ENCODE measurements at places on chromosomes 4 and X. TPM values are rescaled to one million over a fixed set of nuclear protein-coding genes. Genes with fewer than 3 reads are reported as not detected.

The ANXA10 gene
- 0.50 TPM for total RNA-seq

The SSX4 gene
- total RNA-seq = not detected

The PRRG3 gene
- total RNA-seq = not detected

The AMELX gene
- total RNA-seq = not detected

The ZAR1 gene
- not detected for total RNA-seq

The TEX13D gene
- total RNA-seq = not detected
